ENCODE measurements at places on chromosomes 1 and 21.

DNA sequence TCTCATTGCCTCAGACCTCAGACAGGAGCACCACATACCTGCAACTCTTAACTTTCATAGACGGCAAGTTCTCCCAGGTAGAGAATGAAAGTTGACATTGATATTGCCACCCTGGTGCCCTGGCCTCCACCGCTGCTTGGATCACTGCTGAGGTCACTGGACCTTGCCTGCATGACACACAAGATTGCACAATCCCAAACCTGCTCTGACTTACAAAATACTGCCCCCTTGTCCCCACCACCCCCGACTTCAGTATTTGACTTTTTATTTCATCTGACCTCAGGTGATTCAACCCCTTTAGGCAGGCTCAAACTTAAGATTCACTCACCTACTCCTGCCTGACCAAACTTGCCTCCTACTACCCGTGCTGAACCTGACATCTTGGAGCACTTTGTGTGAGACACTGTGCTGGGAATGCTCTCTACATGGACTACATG, 43.1 kb upstream of the S1PR1 start:
- DNase-seq, result no peak

- no peak for DNase-seq
Observed at GRCh38 chr1:41963636-41964035, 44.9 kb upstream of the HIVEP3 start.

DNA sequence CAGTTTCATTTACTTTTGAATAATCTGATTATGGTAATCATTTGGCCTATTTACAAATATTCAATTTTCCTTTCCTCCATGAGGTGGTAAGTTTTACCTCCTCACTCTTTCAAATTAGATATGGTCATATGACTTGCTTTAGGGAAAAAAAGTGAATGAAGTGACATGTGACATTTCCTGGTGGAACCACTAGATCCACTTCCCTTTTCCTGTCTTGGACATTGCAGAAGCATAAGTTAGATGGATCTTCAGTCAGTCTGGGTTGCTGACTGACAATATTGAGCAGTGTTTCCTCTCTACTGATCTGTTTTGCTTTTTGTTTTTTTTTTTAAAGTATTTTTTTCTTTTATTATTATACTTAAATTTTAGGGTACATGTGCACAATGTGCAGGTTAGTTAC, 481.1 kb upstream of the PTBP2 start:
- no peak for DNase-seq

- no peak for DNase-seq
Observed at GRCh38 chr1:234768171-234768568, 158.2 kb upstream of the IRF2BP2 start.

DNA sequence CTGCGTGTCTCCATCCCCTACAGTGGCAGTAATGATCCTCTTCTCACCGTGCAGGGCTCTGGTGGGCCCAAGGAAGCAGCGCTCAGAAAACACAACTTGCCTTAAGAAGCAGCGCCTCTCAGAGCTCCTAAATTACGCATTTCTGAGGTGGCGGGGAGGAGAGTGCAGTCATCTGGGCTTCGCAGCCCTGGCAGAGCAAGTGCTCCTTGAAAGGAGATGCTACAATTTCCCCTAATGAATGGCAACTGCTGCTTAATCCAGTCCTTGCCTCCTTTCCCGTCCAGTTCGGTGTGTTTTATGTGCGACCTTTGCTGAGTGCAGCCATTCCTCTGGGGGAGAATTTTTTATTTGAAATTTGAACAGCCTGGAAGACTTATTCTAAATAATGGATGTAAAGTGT, 287.3 kb downstream of the PTPRU start:
- DNase-seq, result no peak

DNA sequence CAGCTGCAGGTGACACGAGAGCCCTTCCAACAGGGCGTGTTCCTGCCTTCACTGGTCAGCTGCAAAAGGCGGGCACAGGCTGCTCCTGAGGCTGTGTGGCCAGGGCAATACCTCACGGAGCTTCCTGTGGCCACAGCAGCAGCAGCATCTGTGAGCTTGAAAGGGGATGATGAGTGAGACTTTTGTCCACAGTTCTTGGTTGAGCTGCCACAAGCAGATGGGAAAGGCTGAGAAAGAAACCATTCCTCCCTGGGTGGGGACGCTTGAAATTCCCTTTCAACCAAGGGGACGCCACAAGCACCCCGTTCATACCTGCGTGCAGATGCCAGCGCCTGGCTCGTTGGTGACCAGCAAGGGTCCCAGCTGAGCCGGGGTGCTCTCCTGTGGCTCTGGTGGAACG, 37.6 kb downstream of the B3GALT5 start:
- no peak for DNase-seq

- peak; percentile 75 for DNase-seq
Observed at GRCh38 chr1:1033009-1033587, 13.2 kb downstream of the AGRN start.

DNA sequence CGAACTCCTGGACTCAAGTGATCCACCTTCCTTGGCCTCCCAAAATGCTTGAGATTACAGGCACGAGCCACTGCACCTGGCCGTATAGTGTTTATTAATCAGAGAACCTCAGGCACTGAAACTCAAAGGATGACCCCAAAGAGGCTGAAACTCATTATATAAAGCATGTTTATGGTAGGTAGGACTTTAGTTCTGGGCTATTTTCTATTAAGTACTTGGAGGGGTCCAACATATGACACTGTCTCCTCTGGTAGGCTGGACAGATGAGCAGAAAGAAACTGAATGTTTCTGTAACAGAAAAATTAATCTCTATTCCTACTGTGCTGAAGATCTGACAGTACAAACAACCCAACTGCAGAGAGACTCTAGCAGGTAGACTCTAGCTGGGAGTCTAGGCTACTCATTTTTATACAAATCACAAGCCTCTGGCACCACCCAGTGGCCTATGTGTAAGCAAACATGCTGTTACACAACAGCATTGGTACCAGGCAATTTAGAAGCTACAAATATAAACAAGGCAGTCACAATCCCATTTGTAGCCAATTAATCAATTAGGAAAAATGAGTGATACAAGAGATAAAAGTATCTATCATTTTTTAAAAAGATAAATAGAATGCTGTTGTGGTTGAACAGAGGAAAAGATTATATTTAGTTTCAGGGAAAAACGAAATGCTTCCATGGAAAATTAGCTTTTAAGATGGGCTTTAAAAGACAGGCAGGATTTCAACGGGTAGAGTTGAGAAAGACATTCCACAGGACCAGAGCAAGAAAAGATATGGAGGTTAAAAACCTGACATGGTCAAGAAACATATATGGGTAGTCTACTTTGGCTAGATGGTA, 10.4 kb downstream of the DCAF8 start:
- DNase-seq, result peak; percentile 37

DNA sequence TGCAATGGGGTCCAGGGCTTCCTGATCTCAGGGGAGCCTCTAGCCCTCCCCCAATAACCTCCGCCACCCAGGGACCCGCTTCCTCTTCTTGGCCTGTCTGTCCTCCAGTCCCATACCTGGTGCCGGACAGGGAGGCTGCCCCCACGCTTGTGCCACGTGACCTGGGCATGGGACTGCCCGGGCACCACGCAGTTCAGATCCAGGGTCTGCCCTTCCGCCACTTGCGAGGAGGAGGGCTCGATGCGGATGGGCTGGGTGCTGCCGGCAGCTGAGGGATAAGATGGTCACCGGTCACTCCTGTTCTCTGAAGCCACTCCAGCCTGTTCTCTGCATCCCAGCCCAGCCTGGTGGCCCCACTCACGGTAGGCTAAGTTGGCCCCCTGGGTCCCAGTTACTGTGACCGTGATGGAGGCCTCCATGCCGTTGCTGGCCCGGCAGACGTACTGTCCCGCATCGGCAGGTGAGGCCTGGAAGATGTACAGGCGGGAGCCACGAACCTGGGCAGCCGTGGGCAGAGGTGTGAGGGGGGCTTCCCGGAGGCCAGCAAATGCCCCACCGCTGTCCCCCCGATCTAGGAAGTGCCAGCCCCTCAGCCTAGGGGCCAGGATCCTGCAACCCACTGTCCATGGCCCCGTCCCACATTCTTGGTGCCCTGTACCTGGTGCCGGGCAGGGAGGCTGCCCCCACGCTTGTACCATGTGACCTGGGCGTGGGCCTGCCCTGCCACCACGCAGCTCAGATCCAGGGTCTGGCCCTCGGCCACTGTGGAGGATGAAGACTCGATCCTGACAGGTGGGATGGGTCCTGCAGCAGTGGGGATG, 39.6 kb downstream of the LDLRAD2 start:
- DNase-seq, result no peak

GRCh38 chr1:232186931-232187330, 443.0 kb downstream of the SIPA1L2 start:
- DNase-seq, result no peak

- no peak for DNase-seq
Observed at GRCh38 chr1:241518476-241519307, 863 bp downstream of the FH start.

GRCh38 chr1:196376630-196377328, 231.5 kb downstream of the KCNT2 start:
- DNase-seq, result no peak

DNA sequence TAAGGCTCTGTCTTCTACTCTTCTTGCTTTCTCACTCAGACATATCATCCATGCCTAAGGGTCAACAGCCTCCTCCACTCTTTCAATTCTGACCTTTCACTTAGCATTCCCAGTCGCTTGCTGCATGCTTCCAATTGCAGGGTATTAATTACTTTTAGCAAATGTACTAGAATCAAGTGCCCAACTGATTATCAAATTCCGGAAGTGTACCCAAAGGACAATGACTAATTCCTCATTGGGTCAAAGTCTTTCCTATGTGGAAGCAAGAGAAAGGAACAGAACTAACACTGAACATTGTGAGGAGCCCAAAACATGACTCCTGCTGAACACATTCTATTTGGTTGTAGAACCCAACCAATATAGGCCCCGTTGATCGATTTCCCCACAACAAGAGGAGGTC, 101.8 kb downstream of the APP start:
- DNase-seq, result no peak

- no peak for DNase-seq
Observed at GRCh38 chr1:14659913-14660312, 61.4 kb downstream of the KAZN start.

- DNase-seq, result no peak
Observed at GRCh38 chr1:170274131-170274501, 128.4 kb downstream of the NTMT2 start.

GRCh38 chr1:5680600-5680999, 311.6 kb downstream of the NPHP4 start:
- no peak for DNase-seq

DNA sequence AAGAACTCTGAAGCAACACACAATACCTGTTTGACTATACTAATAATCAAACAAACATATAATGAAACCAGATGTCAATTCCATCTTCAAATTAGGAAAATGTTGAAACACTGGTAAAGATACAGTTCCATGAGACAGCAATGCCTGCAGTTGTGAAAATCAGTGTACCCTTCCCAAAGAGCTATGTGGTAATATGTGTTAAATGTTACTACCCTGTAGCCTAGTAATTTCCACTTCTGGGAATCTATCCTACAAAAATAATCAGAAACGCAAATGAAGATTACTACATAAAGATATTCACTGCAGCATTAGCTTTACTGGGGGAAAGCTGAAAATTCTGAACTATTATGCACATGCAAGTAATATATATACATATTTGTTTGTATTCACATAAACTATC, 16.9 kb downstream of the GLIS1 start:
- DNase-seq, result no peak

DNA sequence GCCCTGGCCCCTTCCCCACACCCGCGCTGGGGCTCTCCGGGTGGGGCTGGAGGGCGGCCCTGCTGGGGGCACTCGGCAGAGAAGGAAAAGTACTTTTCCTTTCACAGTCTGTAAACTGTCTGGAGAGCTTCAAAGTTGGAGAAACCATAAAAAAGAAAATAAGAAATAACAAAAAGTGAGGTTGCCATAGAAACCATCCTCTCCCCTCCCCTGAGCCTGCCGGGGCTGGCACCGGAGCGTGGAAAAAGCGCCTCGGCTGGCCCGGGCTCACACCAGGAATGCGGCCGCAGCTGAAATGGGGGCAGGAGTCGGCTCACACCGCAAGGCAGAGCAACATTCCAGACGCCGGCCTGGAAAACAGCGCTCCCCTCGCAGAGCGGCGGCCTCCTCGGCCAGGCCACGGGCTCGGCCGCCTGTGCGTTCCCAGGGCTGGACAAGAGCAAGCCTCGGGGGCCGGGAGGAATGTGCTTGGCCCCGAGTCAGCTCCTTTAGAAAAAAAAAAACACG, 69.2 kb downstream of the MORN1 start:
- peak; percentile 62 for DNase-seq

GRCh38 chr1:187051618-187052232, 223.0 kb downstream of the PLA2G4A start:
- DNase-seq, result no peak

GRCh38 chr1:201533836-201534235, 5.1 kb upstream of the NAV1 start:
- DNase-seq, result no peak

- no peak for DNase-seq
Observed at GRCh38 chr1:39761016-39761415, 10.1 kb downstream of the OXCT2 start.

DNA sequence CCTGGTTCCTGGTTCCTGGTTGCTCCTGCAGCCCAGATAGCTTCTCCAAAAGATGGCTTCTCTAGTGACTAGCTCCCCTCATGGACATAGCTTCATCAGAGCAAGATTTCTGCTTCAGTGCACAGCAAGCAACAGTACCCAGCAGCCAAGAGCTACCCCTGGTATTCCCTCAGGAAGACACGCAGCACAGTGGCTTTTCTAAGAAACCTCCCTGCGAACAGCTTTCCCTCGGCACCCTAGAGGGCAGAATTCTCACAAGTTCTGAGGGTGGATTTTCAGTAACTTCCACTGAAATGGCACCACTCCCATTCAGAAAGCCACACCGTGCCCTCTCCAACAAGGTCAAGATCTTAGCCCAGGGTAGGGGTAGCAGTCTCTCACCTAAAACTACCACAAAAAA, 128.2 kb downstream of the EIF4G3 start:
- DNase-seq, result no peak

DNA sequence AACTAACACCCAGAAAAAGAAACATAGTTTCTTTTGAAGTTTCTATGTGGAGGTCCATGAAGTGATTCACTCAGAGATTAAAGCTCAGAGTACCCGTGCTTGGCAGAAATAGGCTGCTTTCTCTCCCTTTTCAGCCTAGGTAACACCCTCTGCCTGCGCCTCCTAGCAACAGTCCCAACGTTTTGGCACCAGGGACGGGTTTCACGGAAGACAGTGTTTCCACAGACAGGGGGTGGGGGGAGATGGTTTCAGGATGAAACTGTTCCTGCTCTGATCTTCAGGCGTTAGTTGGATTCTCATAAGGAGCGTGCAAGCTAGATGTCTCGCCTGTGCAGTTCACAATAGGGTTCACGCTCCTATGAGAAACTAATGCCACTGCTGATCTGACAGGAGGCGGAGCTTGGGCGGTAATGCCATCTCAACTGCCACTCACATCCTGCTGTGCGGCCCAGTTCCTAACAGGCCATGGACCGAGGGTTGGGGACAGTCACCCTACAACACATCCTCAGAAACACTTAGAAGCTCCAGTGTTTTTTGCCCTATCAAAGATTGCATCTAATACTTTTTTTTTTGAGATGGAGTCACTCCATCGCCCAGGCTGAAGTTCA, 53.2 kb downstream of the CHML start:
- DNase-seq, result peak; percentile 37

- no peak for DNase-seq
Observed at GRCh38 chr1:1325288-1326074, 879 bp downstream of the CPTP start.
